NAMALWA (cell line): ENCODE measurements at places on chromosomes 6 and 20.

DNA sequence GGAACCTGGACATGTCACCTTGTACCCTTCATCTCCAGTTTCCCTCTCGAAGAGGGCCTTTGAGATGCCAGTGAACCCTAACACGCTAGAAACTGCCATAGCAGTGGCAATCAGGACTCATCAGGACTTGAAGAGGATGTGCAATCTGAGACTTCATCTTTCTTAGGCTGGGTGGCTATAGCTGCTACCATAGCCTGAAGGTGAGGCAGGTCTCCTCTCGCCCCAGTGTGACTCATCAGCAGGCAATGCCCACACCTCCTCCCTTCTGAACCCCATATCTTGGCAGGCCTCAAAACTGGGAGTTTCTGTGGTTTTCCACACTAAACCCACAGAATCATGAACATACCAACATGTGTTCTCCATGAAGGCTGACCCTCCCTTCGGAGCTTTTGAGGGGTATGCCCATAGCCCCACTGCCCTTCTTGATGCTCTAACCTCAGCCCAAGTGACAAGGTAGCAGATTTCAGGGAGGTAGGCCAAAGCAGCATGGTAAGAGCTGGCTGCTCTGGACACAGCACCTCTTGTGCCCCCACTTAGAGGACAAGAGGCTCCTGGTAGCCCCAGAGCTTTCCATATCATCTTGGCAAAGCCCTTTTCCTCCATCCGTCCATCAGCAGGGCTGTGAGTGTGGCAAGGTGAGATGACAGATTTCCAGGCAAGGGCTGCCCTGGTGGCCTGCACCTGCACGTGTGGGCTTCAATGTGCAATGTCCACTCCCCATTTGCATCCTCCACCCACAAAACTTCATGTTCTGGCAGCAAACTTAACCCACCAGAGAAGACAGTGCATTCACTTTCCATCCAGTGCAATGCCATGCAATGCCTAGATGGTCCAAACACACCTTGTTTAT is 2.6 kb downstream of the BLCAP start:
- no peak for DNase-seq

DNA sequence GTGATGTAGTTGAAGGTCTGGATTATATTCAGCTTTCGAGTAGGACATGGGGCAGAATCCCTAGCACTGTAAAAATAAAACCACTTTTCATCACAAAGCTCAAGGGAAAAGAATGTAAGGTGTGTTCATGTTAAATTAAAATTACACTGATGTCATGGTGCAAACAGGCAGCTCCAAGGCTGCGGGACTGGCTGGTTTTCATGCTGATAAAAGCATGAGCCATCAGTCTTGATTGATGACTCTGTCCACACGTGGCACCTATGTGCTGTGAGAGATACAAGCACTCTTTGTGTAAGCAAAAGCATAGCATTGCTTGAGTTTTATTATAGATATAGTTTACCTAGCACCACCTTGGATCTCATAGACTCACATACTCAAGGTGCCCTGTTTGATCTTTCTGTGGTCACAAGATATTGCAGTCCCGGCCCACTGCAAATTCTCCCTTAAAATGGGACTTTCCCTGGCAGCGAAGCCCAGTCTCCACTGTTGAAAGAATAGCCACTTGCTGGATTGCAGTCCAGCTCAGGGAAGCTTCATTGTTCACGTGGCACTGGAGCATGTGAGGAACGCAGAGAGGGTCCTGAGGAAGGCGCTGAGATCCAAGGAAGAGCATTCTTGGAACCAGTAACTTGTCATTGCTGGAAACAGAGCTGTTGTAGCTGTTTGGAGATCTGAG is 90.6 kb downstream of the TIAM2 start:
- DNase-seq = no peak

DNA sequence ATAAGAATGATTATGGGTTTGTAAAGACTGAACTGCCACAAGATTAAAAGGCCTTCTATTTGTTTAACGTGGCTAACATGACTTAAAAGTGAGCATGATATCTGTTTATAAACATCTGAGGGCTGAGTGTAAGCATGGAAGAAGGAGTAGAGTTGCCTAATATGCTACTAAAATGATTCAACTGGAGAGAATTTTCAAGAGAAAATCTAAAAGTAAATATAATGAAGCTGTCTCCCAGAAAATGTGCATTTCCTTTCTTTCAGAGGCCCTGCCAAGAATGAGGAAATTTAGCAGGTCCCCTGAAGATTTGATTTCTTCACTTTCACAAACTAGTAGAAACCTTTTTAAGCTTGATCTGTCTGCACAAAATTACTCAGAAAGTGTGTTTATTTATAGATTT is 4.2 kb upstream of the EYA4 start:
- no peak for DNase-seq

- DNase-seq = no peak
These were observed 341.8 kb upstream of the GJE1 start for GRCh38 chr6:141790921-141791320.

- no peak for DNase-seq
These were observed 3.8 kb downstream of the EFHC1 start for GRCh38 chr6:52423971-52424381.
